Hepatocyte (in vitro differentiated cells): ENCODE measurements at places on chromosomes 7 and 10. TPM values are rescaled to one million over a fixed set of nuclear protein-coding genes. Genes with fewer than 3 reads are reported as not detected.

GRCh38 chr7:108093851-108094331 lies 36.3 kb downstream of the LAMB4 start:
- no peaks in the 10 kb centered on the region for H3K27me3 ChIP-seq
- H3K4me3 ChIP-seq = no peak overlapping the region
- no peak for DNase-seq

- DNase-seq = no peak
- no peak overlapping the region for H3K4me3 ChIP-seq
- no peaks in the 10 kb centered on the region for H3K27me3 ChIP-seq
- H3K27ac ChIP-seq = no peak overlapping the region
- no peaks in the 10 kb centered on the region for H3K36me3 ChIP-seq
- peaks cover 13% of the 10 kb centered on the region for H3K4me1 ChIP-seq
Measured at GRCh38 chr7:882336-883035, 6.1 kb downstream of the GET4 start.

TES gene
- 122 and 129 TPM in 2 replicates for total RNA-seq

MOGAT3 gene
- 6.3 and 8.4 TPM in 2 replicates for total RNA-seq

DNA sequence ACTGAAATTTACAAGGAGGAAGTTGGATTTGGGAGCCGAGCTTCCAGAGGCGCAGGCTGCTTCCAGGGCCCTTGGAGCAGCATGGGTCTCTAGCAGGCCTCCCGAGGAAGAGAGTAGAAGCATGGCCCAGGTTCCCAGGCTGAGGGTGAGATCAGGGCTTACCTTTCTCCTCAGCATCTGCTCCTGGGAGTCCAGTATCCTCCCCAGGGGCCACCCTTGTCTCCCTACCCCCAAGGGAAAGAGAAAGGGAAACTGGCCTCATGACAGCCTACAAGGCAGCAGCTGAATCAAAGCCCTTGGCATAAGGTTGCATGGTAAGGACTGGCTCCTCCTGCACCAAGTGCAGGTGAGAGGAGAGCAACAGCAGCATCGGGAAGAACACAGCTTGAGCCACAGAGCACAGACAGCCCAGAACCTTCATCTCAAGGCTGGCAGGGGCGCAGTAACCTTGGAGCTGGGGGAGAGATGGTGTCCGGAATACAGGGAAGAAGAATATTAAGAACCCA lies 114.5 kb downstream of the MARCHF5 start:
- no peak for DNase-seq
- no peak overlapping the region for H3K4me3 ChIP-seq
- no peaks in the 10 kb centered on the region for H3K36me3 ChIP-seq
- H3K27me3 ChIP-seq = no peaks in the 10 kb centered on the region
- no peaks in the 10 kb centered on the region for H3K4me1 ChIP-seq

- no peaks in the 10 kb centered on the region for H3K4me1 ChIP-seq
- peaks cover 39% of the 10 kb centered on the region for H3K27me3 ChIP-seq
- DNase-seq = no peak
- H3K27ac ChIP-seq = no peak overlapping the region
Measured at GRCh38 chr7:158992759-158993158, 136.4 kb downstream of the DYNC2I1 start.

IKZF1 gene
- 0.16 and 0.47 TPM in 2 replicates for total RNA-seq

PRSS37 gene
- total RNA-seq = not detected in 2 replicates

DNA sequence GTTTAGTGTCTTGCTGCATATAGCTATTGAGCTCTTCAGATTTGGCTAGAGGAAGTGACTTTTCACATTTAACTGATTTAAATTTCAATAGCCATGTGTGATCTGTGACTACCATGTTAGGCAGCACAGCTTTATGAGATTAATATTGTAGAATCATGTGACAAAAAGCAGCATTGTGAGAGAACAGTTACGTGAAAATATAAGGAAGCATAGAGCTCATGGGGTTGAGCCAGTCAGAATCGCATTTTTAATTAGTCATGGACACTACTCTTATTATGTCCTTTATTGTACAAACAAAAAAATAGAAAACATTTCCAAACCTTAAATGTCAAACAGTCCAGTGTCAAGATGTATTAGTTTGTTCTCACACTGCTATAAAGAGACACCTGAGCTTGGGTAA lies 48.0 kb downstream of the MTURN start:
- DNase-seq = no peak
- H3K27ac ChIP-seq = no peak overlapping the region
- H3K4me3 ChIP-seq = no peak overlapping the region
- H3K36me3 ChIP-seq = no peaks in the 10 kb centered on the region

DNA sequence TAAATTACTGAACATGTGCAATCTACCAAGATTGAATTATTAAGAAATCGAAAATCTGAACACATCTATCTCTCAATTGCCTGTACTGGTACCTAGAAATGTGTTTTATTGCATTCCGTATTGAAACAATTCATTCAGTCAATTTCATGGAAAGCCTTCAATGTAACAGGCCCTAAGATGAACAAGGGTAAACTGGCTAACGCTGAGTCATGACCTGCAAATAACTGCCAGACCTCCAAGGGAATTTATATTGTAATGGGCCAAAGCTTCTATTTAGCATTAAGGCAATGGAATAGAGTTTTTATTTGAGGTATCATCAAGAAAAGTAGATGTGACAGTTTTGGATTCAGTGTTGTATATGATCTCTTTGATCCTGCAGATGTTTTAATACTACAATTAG lies 49.9 kb upstream of the CD36 start:
- H3K4me3 ChIP-seq = no peak overlapping the region
- no peak for DNase-seq
- no peaks in the 10 kb centered on the region for H3K27me3 ChIP-seq
- no peak overlapping the region for H3K27ac ChIP-seq
- H3K36me3 ChIP-seq = no peaks in the 10 kb centered on the region

DNA sequence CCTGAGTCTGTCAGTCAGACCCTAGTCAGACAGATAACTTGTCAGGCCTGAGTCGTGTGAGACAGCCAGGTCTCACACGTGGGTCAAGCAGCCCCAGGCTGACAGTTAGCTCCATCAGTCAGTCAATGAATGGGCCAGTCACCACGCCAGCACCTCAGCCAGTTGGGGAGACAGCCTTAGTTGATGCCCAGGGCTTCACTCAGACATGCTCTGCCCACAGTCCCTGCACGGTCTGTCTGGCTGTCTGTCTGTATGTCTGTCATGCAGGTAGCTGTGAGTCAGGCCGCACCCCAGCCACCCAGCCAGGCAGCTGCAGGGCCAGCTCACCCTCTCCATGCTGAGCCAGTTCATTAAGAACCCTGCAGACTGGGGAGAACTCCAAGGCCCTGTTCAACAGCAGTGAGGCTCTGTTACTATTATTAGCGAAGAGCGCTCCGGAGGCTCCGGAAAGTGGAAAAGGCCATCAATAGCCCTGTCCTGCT lies 141.1 kb upstream of the PCBD1 start:
- H3K27me3 ChIP-seq = no peaks in the 10 kb centered on the region
- H3K36me3 ChIP-seq = no peaks in the 10 kb centered on the region
- no peak for DNase-seq
- H3K4me1 ChIP-seq = no peaks in the 10 kb centered on the region

SLC25A13 gene
- 53.2 and 55.1 TPM in 2 replicates for total RNA-seq

DNA sequence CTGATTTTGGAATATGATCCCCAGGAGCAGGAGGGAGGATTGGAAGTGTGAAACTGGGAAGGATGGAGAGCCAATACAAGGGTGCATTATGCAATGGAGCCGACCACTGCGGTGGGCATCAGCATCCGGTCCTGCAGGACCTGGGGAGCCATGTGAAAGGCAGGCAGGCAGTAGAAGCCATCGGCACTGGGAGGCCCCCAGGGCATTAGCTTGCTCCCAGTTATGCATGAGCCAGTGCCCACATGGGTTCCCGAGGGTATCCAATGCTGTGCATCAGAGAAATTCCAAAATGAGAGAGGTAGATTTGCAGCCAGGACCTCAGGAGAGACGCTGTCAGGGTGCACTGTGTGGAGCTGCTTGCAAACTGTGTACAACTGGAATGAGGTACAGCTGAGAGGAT lies 8.7 kb upstream of the KCP start:
- no peaks in the 10 kb centered on the region for H3K36me3 ChIP-seq
- H3K4me1 ChIP-seq = no peaks in the 10 kb centered on the region
- DNase-seq = no peak
- no peak overlapping the region for H3K27ac ChIP-seq
- no peak overlapping the region for H3K4me3 ChIP-seq

HMX3 gene
- not detected in 2 replicates for total RNA-seq

GRCh38 chr7:77338260-77338659 lies 77.9 kb downstream of the GSAP start:
- H3K27ac ChIP-seq = peak overlapping the region; percentile 61
- H3K4me1 ChIP-seq = peaks cover 21% of the 10 kb centered on the region
- no peaks in the 10 kb centered on the region for H3K36me3 ChIP-seq
- H3K4me3 ChIP-seq = no peak overlapping the region

- peak overlapping the region; percentile 12 for H3K27ac ChIP-seq
- no peaks in the 10 kb centered on the region for H3K36me3 ChIP-seq
- H3K27me3 ChIP-seq = no peaks in the 10 kb centered on the region
- H3K4me1 ChIP-seq = peaks cover 23% of the 10 kb centered on the region
- H3K4me3 ChIP-seq = no peak overlapping the region
- no peak for DNase-seq
Measured at GRCh38 chr7:135936497-135937217, 40.5 kb downstream of the MTPN start.

BPGM gene
- 23.2 and 25.0 TPM in 2 replicates for total RNA-seq

- no peaks in the 10 kb centered on the region for H3K4me1 ChIP-seq
- no peak for DNase-seq
- H3K4me3 ChIP-seq = no peak overlapping the region
- H3K27me3 ChIP-seq = no peaks in the 10 kb centered on the region
- H3K27ac ChIP-seq = no peak overlapping the region
- H3K36me3 ChIP-seq = no peaks in the 10 kb centered on the region
Measured at GRCh38 chr10:11907914-11908313, 84.8 kb downstream of the PROSER2 start.

DNA sequence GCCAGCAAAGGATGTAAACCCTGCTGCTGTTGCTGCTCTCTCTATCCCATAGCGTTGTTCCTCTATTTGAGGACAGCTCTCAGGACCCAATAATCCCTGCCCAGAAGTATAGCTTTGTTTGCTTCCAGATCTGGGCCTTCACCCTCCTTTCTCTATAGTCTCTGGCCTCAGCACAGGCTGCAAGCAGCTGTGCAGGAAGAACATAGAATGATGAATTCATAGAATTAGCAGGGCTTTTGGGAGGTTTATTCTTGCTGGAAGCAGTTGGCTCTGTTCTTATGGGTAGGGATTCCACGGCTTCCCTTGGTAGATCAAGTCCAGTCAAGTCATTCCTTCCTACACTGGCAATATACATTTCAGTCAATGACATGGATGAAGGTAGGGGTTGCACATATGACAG lies 354.7 kb downstream of the HPSE2 start:
- no peaks in the 10 kb centered on the region for H3K36me3 ChIP-seq
- H3K4me3 ChIP-seq = no peak overlapping the region
- no peaks in the 10 kb centered on the region for H3K27me3 ChIP-seq

- no peak for DNase-seq
- H3K27me3 ChIP-seq = peaks cover 29% of the 10 kb centered on the region
- H3K4me1 ChIP-seq = no peaks in the 10 kb centered on the region
- H3K27ac ChIP-seq = peak overlapping the region; percentile 17
- no peaks in the 10 kb centered on the region for H3K36me3 ChIP-seq
Measured at GRCh38 chr10:44293842-44294241, 91.1 kb downstream of the CXCL12 start.

GRCh38 chr7:148060724-148061123 lies 529.8 kb upstream of the C7orf33 start:
- no peaks in the 10 kb centered on the region for H3K27me3 ChIP-seq
- H3K27ac ChIP-seq = no peak overlapping the region
- no peak overlapping the region for H3K4me3 ChIP-seq
- H3K4me1 ChIP-seq = no peaks in the 10 kb centered on the region
- H3K36me3 ChIP-seq = no peaks in the 10 kb centered on the region

- no peaks in the 10 kb centered on the region for H3K27me3 ChIP-seq
- no peak overlapping the region for H3K4me3 ChIP-seq
- H3K27ac ChIP-seq = peak overlapping the region; percentile 5
- no peak for DNase-seq
Measured at GRCh38 chr7:30543813-30544525, 39.3 kb upstream of the GGCT start.

FOXI2 gene
- total RNA-seq = not detected in 2 replicates

IFIT1B gene
- total RNA-seq = not detected in 2 replicates

SLC29A4 gene
- 21.9 and 22.3 TPM in 2 replicates for total RNA-seq

LDB3 gene
- 0.12 TPM in 1 of 2 replicates, not detected in the other for total RNA-seq

DNA sequence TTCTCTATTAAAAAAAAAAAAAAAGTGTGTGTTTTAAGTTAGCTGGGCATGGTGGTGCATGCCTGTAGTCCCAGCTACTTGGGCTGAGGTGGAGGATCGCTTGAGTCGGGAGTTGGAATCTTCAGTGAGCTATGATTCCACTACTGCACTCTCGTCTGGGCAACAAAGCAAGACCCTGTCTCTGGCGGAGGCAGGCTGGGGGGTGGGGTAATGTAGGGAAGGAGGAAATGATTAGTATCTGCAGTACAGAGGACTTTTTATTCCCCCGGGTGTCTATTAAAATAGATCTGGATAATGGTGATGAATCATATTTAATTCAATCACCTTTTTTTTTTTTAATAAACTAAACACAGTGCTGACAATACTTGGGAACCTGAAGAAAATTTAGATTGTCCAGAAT lies 6.5 kb downstream of the CBX3 start:
- no peak overlapping the region for H3K4me3 ChIP-seq
- no peak for DNase-seq
- peaks cover 13% of the 10 kb centered on the region for H3K36me3 ChIP-seq
- no peaks in the 10 kb centered on the region for H3K27me3 ChIP-seq

GRCh38 chr10:121406823-121407545 lies 191.3 kb downstream of the FGFR2 start:
- H3K4me1 ChIP-seq = no peaks in the 10 kb centered on the region
- no peaks in the 10 kb centered on the region for H3K36me3 ChIP-seq
- no peak for DNase-seq
- H3K27me3 ChIP-seq = no peaks in the 10 kb centered on the region
- H3K27ac ChIP-seq = no peak overlapping the region

DNA sequence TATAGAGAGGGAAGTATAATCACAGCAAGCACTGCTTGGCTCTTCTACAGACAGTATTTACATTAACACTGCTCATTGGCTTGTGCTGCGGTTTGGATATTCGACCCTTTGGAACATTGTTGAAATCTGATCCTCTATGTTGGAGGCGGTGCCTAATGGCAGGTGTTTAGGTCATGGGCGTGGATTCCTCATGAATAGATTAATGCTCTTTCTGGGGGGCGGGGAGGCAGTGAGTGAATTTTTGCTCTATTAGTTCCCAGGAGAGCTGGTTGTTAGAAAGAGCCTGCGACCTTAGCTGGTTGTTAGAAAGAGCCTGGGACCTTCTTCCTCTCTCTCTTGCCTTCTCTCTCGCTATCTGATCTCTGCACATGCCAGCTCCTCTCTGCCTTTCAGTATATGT lies 77.3 kb upstream of the SVIL start:
- no peaks in the 10 kb centered on the region for H3K4me1 ChIP-seq
- H3K27ac ChIP-seq = no peak overlapping the region
- no peak overlapping the region for H3K4me3 ChIP-seq
- no peak for DNase-seq
- H3K27me3 ChIP-seq = no peaks in the 10 kb centered on the region

NT5C3A gene
- total RNA-seq = 38.0 and 39.2 TPM in 2 replicates

- no peaks in the 10 kb centered on the region for H3K36me3 ChIP-seq
- no peak overlapping the region for H3K27ac ChIP-seq
- H3K4me1 ChIP-seq = no peaks in the 10 kb centered on the region
- DNase-seq = no peak
- H3K4me3 ChIP-seq = no peak overlapping the region
Measured at GRCh38 chr7:111047595-111047994, 43.3 kb upstream of the LRRN3 start.

- no peaks in the 10 kb centered on the region for H3K4me1 ChIP-seq
- H3K4me3 ChIP-seq = no peak overlapping the region
- DNase-seq = no peak
- H3K36me3 ChIP-seq = no peaks in the 10 kb centered on the region
- H3K27ac ChIP-seq = no peak overlapping the region
- H3K27me3 ChIP-seq = no peaks in the 10 kb centered on the region
Measured at GRCh38 chr7:39133088-39133487, 155.4 kb downstream of the POU6F2 start.
